Regular cardiac myocyte (primary cell): ENCODE measurements at places on chromosomes 7 and 10. TPM values are rescaled to one million over a fixed set of nuclear protein-coding genes. Genes with fewer than 3 reads are reported as not detected.

The UTF1 gene
- total RNA-seq = not detected in 2 replicates

The TAS2R41 gene
- not detected in 2 replicates for total RNA-seq

The PTPN12 gene
- 38.5 and 45.1 TPM in 2 replicates for total RNA-seq

The DEPP1 gene
- 15.3 and 139 TPM in 2 replicates for total RNA-seq

The CLRN3 gene
- total RNA-seq = not detected in 2 replicates

The ADAM22 gene
- total RNA-seq = 0.28 and 0.58 TPM in 2 replicates

The GPER1 gene
- 2.7 and 3.1 TPM in 2 replicates for total RNA-seq

The ZNF655 gene
- 45.1 and 46.8 TPM in 2 replicates for total RNA-seq

The NODAL gene
- total RNA-seq = not detected in 2 replicates

The TMEM270 gene
- not detected in 2 replicates for total RNA-seq

The TRIM50 gene
- not detected in 2 replicates for total RNA-seq

The AFAP1L2 gene
- total RNA-seq = 0.19 and 1.4 TPM in 2 replicates

The SLC18A3 gene
- under 0.01 TPM in 1 of 2 replicates, not detected in the other for total RNA-seq

The CLDN12 gene
- total RNA-seq = 34.1 and 62.6 TPM in 2 replicates

The AOC1 gene
- total RNA-seq = not detected in 2 replicates

The ZNF727 gene
- total RNA-seq = 0.38 and 1.1 TPM in 2 replicates

The DNAJB12 gene
- total RNA-seq = 22.8 and 23.6 TPM in 2 replicates

The KNDC1 gene
- 0.19 and 0.85 TPM in 2 replicates for total RNA-seq

The GBX1 gene
- total RNA-seq = not detected in 2 replicates

The LRRC61 gene
- total RNA-seq = 0.85 and 0.96 TPM in 2 replicates

The SMKR1 gene
- total RNA-seq = not detected in 2 replicates

The SEMA3A gene
- 24.5 and 81.9 TPM in 2 replicates for total RNA-seq

The AKR1C8 gene
- not detected in 2 replicates for total RNA-seq

The SAMD9L gene
- 14.2 and 28.8 TPM in 2 replicates for total RNA-seq

The EPO gene
- total RNA-seq = not detected in 2 replicates

The PCDH15 gene
- not detected in 2 replicates for total RNA-seq

The TRIL gene
- 0.19 and 0.56 TPM in 2 replicates for total RNA-seq

The IFIT2 gene
- total RNA-seq = 12.3 and 22.8 TPM in 2 replicates

The SFRP5 gene
- total RNA-seq = not detected in 2 replicates

The PAX4 gene
- total RNA-seq = not detected in 2 replicates

The LIPF gene
- total RNA-seq = not detected in 2 replicates

The RGR gene
- total RNA-seq = not detected in 2 replicates

The BUD31 gene
- 80.6 and 143 TPM in 2 replicates for total RNA-seq

The MNX1 gene
- not detected in 2 replicates for total RNA-seq

The TMEM184A gene
- under 0.01 and 0.19 TPM in 2 replicates for total RNA-seq

The PPP1R9A gene
- total RNA-seq = 0.56 and 0.77 TPM in 2 replicates

The INHBA gene
- total RNA-seq = 47.5 and 83.4 TPM in 2 replicates

The FOXI2 gene
- not detected in 2 replicates for total RNA-seq

The MMP21 gene
- total RNA-seq = 0.28 TPM in 1 of 2 replicates, not detected in the other

The ADAM12 gene
- total RNA-seq = 21.3 and 92.2 TPM in 2 replicates

The GRM8 gene
- under 0.01 TPM in 1 of 2 replicates, not detected in the other for total RNA-seq

The LAMB4 gene
- under 0.01 and 0.19 TPM in 2 replicates for total RNA-seq

The HECW1 gene
- not detected in 2 replicates for total RNA-seq

The EVX1 gene
- not detected in 2 replicates for total RNA-seq

The TFR2 gene
- total RNA-seq = 0.77 and 2.3 TPM in 2 replicates

The EPHB6 gene
- 1.1 and 11.5 TPM in 2 replicates for total RNA-seq

The SUN1 gene
- 96.2 and 116 TPM in 2 replicates for total RNA-seq

The TMEM178B gene
- 0.38 and 2.3 TPM in 2 replicates for total RNA-seq

The DKK1 gene
- 90.5 and 174 TPM in 2 replicates for total RNA-seq
